Suprapubic skin (tissue), 4 donors: ENCODE measurements at places on chromosomes 3 and 15. TPM values are rescaled to one million over a fixed set of nuclear protein-coding genes. Genes with fewer than 3 reads are reported as not detected.

DNA sequence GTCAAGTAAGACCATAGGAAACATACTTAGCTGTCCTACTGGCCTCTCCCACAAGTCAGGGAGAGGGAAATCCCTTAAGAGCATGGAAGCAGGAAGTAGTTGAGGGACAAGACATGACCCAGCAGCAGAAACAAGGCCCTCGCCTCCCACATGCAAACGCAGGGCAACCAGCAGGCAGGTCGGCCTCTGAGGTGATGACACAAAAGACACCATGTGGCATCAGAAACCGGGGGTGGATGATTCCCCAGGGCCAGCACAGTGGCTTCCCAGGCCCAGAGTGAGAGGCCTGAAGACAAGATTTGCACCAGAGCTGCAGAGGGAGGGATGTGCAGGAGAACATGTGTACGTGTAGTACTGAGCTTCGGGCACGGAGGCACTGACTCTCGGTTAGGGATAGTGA is 26.3 kb downstream of the PXYLP1 start:
- no peak overlapping the region for H3K4me3 ChIP-seq
- peaks cover 2% of the 10 kb centered on the region for H3K36me3 ChIP-seq
- DNase-seq = no peak
- H3K27ac ChIP-seq = no peak overlapping the region
- H3K27me3 ChIP-seq = no peaks in the 10 kb centered on the region

- DNase-seq = no peak
- no peaks in the 10 kb centered on the region for H3K27me3 ChIP-seq
- no peak overlapping the region for H3K27ac ChIP-seq
These were observed 337.8 kb upstream of the CBLB start for GRCh38 chr3:106206613-106207012.

DNA sequence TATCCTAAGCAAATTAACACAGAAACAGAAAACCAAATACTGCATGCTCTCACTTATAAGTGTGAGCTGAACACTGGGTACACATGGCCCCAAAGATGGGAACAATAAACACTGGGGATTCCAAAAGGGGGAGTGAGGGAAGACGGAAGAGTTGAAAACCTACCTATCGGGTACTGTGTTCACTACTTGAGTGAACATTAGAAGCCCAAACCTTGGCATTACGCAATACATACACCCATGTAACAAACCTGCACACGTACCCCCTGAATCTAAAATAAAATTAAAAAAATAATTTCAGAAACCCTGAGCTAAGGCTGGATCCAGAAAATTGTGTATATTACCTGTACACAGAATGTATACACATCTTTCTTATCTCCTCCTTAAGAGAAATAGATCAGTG is 42.8 kb upstream of the C3orf70 start:
- no peak overlapping the region for H3K4me3 ChIP-seq
- no peak overlapping the region for H3K27ac ChIP-seq
- DNase-seq = no peak
- H3K36me3 ChIP-seq = peaks cover 9% of the 10 kb centered on the region

- no peak overlapping the region for H3K27ac ChIP-seq
- no peaks in the 10 kb centered on the region for H3K27me3 ChIP-seq
- DNase-seq = no peak
- no peak overlapping the region for H3K4me3 ChIP-seq
- H3K4me1 ChIP-seq = no peaks in the 10 kb centered on the region
- H3K36me3 ChIP-seq = no peaks in the 10 kb centered on the region
These were observed 44.2 kb upstream of the WNT5A start for GRCh38 chr3:55531321-55531720.

GRCh38 chr3:161489395-161489794 is 7.2 kb upstream of the OTOL1 start:
- DNase-seq = no peak
- H3K27me3 ChIP-seq = no peaks in the 10 kb centered on the region
- no peak overlapping the region for H3K4me3 ChIP-seq
- no peaks in the 10 kb centered on the region for H3K4me1 ChIP-seq
- no peaks in the 10 kb centered on the region for H3K36me3 ChIP-seq

GRCh38 chr3:154235330-154235729 is 89.0 kb downstream of the DHX36 start:
- no peak overlapping the region for H3K27ac ChIP-seq
- DNase-seq = no peak
- no peaks in the 10 kb centered on the region for H3K4me1 ChIP-seq
- peaks cover 3% of the 10 kb centered on the region for H3K36me3 ChIP-seq
- no peaks in the 10 kb centered on the region for H3K27me3 ChIP-seq

GRCh38 chr3:151827816-151828215 is 13.9 kb downstream of the AADAC start:
- H3K4me1 ChIP-seq = no peaks in the 10 kb centered on the region
- no peak overlapping the region for H3K27ac ChIP-seq
- no peaks in the 10 kb centered on the region for H3K27me3 ChIP-seq
- no peak for DNase-seq
- no peak overlapping the region for H3K4me3 ChIP-seq

DNA sequence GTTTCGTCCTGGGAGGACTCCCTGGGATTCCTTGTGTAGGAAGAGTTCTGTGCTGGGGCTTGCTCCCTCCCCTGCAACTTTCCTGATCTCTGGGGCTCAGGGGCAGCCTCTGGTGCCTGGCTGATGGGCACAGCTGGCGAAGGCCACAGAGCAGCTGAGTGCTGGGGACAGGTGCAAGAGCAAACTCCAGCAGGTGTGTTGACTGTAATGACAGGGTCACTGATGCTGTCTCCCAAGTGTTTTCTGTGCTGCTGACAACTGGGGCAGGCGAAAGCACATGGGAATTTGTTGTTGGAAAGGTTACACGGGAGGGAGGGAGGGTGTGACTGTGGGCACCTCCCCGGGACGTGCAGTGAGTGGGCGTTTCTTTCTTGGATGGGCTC is 21.6 kb downstream of the CPN2 start:
- H3K4me3 ChIP-seq = no peak overlapping the region
- no peak overlapping the region for H3K27ac ChIP-seq
- peaks cover 4% of the 10 kb centered on the region for H3K27me3 ChIP-seq
- H3K36me3 ChIP-seq = no peaks in the 10 kb centered on the region

Gene P2RY1
- 15.9 TPM for total RNA-seq
